ENCODE measurements at places on chromosomes 3 and 15. TPM values are rescaled to one million over a fixed set of nuclear protein-coding genes. Genes with fewer than 3 reads are reported as not detected.

GRCh38 chr15:71658036-71658435 lies 152.3 kb upstream of the NR2E3 start:
- DNase-seq, result no peak
- peaks cover 3% of the 10 kb centered on the region for H3K27me3 ChIP-seq
- no peaks in the 10 kb centered on the region for H3K4me1 ChIP-seq
- no peak overlapping the region for H3K4me3 ChIP-seq
- H3K36me3 ChIP-seq, result no peaks in the 10 kb centered on the region
- H3K27ac ChIP-seq, result no peak overlapping the region

Gene DCLK3
- not detected for total RNA-seq

Gene LRRC34
- total RNA-seq, result 12.0 TPM

Gene ANP32A
- total RNA-seq, result 227 TPM

DNA sequence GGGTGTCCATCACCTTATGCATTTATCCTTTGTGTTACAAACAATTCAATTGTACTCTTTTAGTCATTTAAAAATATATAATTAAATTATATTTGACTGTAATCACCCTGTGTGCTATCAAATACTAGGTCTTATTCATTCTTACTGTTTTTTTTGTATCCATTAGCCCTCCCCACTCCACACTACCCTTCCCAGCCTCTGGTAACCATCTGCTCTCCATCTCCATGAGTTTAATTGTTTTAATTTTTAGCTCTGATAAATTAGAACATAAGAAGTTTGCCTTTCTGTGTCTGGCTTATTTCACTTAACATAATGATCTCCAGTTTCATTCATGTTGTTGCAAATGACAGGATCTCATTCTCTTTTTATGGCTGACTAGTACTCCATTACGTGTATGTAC lies 16.8 kb downstream of the C3orf20 start:
- no peak for DNase-seq
- no peaks in the 10 kb centered on the region for H3K4me1 ChIP-seq
- H3K36me3 ChIP-seq, result no peaks in the 10 kb centered on the region
- H3K27me3 ChIP-seq, result peaks cover 16% of the 10 kb centered on the region
- H3K4me3 ChIP-seq, result no peak overlapping the region

All from activated CD8-positive, alpha-beta T cell treated with anti-CD3 and anti-CD28 coated beads, Interleukin-2, amount 10 ng/mL, durations not matched to agents 7 days and 5 days (primary cell).